ENCODE measurements at places on chromosomes 6 and 20.
A peak's percentile ranks its signal among the peaks of the same experiment; 100 is the strongest.

GRCh38 chr6:40164345-40164755 lies 230.1 kb upstream of the MOCS1 start:
- H3K27me3 ChIP-seq, result no peaks in the 10 kb centered on the region
- H3K4me1 ChIP-seq, result no peaks in the 10 kb centered on the region
- no peak overlapping the region for H3K4me3 ChIP-seq
- H3K27ac ChIP-seq, result no peak overlapping the region

DNA sequence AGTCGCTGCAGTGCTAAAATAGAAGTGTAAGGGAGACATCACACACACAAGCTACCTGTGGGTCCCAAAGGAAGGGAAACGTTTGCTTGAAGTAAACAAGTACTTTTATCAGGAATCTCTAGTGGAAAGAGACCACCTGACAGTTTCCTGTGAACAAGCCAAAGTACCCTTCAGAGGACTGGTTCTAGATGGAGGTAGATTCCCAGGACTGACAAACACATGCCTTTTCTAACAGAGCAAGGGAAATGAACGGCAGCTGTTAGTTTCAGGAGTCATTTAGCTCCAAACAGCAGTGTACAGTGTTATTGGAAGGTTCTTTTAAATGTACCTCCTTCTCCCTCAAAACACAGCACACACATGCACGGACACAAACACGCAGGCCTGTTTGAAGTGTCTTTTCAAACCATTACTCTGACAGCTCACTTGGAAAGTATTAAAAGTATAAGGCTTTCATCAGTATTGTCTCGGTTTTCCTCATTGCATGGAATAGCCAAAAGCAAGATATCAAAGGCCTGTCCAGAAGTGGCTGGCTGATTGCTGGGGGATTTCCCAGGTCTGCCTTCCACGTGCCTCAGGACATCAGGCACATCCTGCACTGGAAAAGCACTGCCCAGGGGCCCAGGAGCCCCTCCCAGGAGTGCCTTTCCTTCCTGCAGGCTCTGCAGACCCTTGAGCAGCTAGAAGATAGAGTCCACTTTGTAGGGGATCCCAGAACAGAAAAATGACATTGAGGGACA lies 393.2 kb upstream of the SOX4 start:
- peaks cover 7% of the 10 kb centered on the region for H3K4me1 ChIP-seq
- H3K36me3 ChIP-seq, result peaks cover 10% of the 10 kb centered on the region
- no peaks in the 10 kb centered on the region for H3K27me3 ChIP-seq

DNA sequence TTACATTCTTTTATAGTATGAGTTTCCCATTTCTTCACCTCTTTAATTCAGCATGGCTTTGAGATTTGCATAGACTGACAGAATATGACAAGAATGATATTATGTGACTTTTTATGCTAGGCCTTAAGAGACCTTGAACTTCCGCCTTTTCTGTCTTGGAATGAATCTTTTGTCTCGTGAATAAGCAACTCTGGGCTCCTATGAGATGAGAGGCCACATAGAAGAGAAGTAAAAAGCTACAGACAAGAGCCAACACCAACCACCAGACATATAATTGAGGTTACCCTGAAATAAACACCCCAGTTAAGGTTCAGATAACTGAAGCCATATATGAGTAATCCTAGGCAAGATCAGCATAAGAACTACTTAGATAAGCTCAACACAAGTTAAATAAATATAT lies 600.8 kb downstream of the MEI4 start:
- no peak overlapping the region for H3K4me3 ChIP-seq
- H3K27ac ChIP-seq, result no peak overlapping the region
- no peak for DNase-seq
- no peaks in the 10 kb centered on the region for H3K36me3 ChIP-seq
- H3K4me1 ChIP-seq, result no peaks in the 10 kb centered on the region
- no peaks in the 10 kb centered on the region for H3K27me3 ChIP-seq

GRCh38 chr6:15109338-15110090 lies 136.4 kb upstream of the JARID2 start:
- H3K27me3 ChIP-seq, result no peaks in the 10 kb centered on the region
- no peaks in the 10 kb centered on the region for H3K36me3 ChIP-seq
- DNase-seq, result no peak
- no peaks in the 10 kb centered on the region for H3K4me1 ChIP-seq

GRCh38 chr20:62476056-62476838 lies 452 bp upstream of the GATA5 start:
- no peaks in the 10 kb centered on the region for H3K4me1 ChIP-seq
- peaks cover 51% of the 10 kb centered on the region for H3K27me3 ChIP-seq
- H3K36me3 ChIP-seq, result no peaks in the 10 kb centered on the region
- peak overlapping the region; percentile 78 for H3K4me3 ChIP-seq
- DNase-seq, result peak; percentile 63

DNA sequence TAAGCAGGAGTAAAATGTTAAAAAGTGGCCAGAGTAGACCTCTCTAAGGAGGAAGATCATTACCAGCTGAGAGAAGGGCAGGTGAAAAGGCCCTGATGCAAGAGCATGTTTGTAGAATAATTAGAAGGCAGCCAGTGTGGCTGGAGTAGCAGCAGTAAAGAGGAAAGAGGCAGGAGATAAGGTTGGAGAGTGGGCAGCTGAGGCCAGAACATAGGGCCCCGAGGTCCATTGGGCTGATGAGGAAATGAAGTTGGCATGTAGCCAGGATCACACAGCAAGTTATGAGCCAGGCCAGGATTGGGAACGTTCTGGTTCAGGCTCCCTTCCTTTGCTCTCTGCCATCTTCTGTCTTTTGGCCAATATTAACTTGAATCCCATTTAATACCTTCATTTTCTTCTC lies 51.6 kb downstream of the RALY start:
- DNase-seq, result no peak
- 0 out of 3 replicates have a peak overlapping the region, but pooled peaks have one; percentile 21 for H3K4me3 ChIP-seq
- no peak overlapping the region for H3K27ac ChIP-seq
- no peaks in the 10 kb centered on the region for H3K27me3 ChIP-seq

DNA sequence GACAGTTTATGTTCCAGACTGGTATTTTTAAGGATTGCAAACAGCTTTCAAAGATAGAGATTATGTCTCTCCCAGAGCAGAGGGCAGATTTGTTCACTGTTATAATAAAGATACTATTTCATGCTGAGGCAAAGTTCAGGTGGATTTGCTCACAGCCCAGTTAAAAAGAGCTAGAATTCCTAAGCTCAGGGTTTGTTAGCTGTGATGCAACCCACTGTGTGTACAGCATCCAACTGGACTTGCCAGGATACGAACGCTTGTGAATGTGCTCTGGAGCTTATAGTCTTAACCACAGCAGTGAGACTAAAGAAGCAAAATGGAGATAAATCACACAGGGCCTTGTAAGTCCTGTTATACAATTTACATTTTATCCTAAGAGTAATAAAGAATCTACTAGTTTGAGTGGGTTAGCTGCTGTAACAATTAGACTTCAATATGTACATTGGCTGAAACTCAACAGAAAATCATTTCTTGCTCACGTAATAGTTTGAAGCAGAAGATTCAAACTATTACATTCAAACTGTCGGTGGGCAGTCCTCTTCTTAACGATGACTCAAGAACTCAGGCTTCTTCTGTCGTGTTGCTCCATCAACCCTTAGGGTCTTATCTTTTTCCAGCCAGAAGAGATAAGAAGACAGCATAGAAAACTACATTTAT lies 204.0 kb upstream of the PLN start:
- H3K27ac ChIP-seq, result no peak overlapping the region
- no peaks in the 10 kb centered on the region for H3K36me3 ChIP-seq
- no peak overlapping the region for H3K4me3 ChIP-seq
- no peak for DNase-seq
- no peaks in the 10 kb centered on the region for H3K4me1 ChIP-seq

DNA sequence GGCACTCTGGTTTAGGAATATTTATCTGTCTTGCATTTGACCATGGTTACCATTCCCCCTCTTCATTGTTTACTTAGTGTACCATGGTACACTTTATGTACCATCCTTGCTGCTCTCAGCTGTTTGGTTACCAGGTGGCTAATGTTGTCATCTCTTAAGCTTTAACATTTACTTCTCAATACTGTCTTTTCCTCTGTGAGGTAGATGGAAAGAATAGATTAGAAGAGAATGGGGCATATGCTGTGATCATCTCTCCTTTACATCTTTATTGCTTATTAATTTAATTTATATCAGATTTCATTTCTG lies 109.2 kb downstream of the NCOA3 start:
- H3K4me3 ChIP-seq, result no peak overlapping the region
- H3K27me3 ChIP-seq, result no peaks in the 10 kb centered on the region

DNA sequence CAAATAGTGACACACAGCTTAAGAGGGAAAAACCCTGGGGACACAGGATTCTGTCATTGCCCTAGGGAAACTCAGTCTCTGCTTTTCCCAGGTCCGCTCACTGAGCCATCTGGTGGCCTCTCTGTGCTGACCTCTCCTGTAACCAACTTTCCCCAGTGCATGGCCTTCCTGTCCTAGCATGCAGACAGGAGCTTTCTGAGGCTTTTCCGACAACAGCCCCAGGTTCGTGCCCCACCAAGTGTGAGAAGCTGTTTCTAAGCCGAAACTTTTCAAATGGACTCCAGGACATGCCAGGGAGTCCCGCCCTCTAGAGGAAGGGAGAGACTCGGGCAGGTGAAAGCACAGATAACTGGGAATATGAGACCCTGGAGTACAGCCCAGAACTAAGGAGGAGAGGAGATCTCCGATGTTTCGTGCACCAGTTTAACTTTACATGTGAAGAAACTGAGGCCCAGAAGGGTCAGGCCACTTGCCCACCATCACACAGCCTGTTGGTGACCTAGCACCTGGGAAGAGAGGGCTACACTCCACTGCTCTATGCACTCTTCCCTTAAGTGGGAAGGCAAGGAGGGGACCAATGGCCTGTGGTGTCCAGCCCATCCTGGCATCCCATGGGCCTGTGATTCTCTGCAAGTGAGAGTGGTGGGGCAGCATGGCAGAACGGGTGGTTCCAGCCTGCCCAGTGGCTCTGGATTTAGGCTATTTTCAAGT lies 46.2 kb downstream of the RPP40 start:
- H3K27ac ChIP-seq, result no peak overlapping the region
- peaks cover 31% of the 10 kb centered on the region for H3K36me3 ChIP-seq
- no peak overlapping the region for H3K4me3 ChIP-seq
- DNase-seq, result peak; percentile 76

DNA sequence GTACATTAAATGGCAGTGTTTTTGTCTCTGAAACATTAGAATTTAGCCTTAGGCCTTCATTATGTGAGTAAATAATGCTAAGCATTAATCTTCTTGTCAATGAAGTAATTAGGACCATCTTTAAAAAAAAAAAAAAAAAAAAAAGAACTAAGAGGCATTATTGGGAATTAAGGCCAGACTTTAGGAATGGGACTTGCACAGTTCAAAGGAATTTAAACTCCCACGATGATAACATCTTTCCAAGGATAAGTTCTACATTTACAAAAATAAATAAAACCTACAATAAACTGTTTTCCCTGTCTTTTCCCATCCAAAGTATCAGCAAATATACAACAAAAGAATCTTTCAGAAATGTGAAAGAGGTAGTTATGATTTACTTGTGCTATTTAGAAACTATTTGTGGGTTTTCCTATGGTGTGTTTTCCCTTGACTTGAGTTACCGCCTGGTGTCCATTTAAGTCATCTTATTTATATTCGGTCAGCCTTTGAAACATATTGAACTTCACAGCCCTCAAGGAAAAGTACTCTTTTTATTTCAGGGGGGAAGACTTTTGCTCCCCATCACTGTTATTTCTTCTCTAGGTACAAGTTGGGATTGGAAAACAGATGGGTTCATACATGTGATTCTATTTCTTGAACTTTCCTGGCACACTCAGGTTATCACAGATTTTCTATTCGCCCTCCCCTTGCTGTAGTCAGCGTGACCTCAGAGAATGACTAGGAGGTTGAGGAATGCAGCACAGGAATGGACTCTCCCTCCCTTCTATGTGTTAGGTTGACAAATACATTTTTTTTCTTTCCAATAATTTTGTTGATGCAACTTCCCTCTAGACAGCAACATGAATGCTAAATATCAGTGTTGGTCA lies 13.6 kb downstream of the STMND1 start:
- H3K4me1 ChIP-seq, result no peaks in the 10 kb centered on the region
- no peaks in the 10 kb centered on the region for H3K27me3 ChIP-seq
- H3K36me3 ChIP-seq, result no peaks in the 10 kb centered on the region
- DNase-seq, result no peak
- no peak overlapping the region for H3K4me3 ChIP-seq

DNA sequence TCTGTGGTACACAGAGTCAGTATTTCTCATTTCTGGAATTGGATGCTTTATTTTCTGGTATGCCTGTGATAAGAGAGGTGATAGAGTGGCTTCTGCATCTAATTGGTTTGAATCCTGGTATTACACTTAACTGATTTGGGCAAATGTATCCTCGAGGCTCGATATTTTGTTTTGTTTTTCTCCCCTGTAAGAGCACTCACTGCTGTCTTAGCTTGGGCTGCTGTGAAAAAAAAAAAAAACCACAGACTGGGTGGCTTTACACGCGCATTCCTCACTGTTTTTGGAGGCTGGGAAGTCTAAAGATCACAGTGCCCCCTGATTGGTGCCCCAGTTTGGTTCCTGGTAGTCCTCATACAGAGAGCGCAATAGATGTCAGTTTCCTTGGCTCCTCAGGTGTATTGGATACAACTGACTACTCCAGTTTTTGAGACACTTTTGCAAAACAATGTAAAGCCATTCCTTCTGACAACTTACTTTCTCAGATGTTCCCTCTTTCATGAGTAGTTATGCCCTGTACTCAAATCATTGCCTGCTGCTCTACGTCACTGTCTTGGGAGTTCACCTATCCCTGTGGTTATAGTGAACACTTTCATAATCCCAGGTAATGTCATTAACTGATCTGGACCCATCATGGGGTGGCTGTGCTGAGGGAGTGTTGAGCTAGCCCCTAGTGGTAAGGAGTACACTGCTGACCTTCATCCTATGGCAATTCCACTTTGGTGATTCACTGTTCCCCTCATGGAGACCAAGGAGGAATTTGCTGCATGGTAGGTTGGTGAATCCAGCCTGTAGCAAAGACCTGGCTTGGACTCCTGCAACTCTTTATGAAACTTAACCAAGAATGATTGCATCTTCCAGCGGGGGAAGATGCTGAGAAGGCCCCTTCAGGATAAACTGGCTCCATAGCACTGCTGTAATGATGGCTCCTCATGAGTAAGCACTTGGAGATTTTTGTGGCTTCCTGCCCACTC lies 3.5 kb upstream of the ACAT2 start:
- peaks cover 60% of the 10 kb centered on the region for H3K36me3 ChIP-seq
- H3K27ac ChIP-seq, result no peak overlapping the region
- peak; percentile 36 for DNase-seq

DNA sequence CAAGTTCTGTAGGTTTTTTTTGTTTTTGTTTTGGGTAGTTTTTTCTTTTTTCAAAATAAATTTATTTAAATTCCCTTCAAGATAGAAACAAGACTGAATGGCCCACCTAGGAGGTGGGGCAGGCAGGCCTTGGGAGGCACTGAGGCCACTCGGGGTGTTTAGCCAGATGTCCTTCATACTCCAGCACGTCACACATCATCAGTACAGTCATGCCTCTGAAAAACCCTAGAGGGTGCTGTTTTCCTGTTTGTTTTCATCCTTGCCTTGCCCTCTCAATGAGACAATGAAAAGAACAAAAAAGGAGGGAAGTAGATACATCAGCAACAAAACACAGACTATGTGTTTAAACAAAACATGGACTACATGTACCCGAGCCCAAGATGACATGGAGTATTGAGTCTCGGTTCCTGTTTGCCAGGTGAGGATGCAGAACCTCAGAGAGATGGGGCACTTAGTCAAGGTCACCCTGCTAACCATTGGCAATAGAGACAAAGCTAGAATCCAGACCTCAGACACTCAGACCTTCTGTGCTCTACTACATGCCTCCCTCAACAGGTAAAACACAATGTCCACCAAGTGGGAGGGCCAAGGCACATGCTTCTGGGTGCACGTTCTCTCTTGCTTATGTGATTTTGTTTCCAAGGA lies 26.8 kb upstream of the CLIC5 start:
- no peaks in the 10 kb centered on the region for H3K4me1 ChIP-seq
- DNase-seq, result peak; percentile 50
- no peak overlapping the region for H3K27ac ChIP-seq
- H3K36me3 ChIP-seq, result no peaks in the 10 kb centered on the region
- no peak overlapping the region for H3K4me3 ChIP-seq

All from H9 (cell line).